ENCODE measurements at places on chromosomes 4 and X. TPM values are rescaled to one million over a fixed set of nuclear protein-coding genes. Genes with fewer than 3 reads are reported as not detected.

- no peak overlapping the region for H3K27ac ChIP-seq
- H3K36me3 ChIP-seq, result no peaks in the 10 kb centered on the region
- no peaks in the 10 kb centered on the region for H3K27me3 ChIP-seq
Observed at GRCh38 chr4:156442912-156443311, 489.2 kb upstream of the CTSO start.

DNA sequence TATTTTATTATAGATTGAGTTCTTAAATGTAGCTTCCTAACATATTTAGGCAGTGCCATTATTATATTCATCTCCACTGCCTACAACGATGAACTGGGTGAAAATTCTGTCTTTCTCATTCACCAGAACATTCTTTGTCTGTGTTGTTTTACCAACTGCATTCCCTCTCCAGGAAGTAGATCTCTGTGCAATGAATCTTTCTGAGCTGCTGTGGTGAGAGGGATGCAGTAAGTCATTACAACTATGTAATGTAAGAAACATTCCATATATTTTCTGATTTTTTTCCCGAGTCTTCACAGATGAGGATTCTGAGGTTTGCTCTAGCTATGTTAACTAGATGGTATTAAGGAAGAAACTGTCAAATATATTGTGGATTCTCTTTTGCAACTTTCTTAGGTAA is 811.9 kb upstream of the PCDH7 start:
- H3K4me3 ChIP-seq, result no peak overlapping the region
- DNase-seq, result no peak
- H3K4me1 ChIP-seq, result no peaks in the 10 kb centered on the region
- no peaks in the 10 kb centered on the region for H3K36me3 ChIP-seq

- H3K4me3 ChIP-seq, result no peak overlapping the region
- no peaks in the 10 kb centered on the region for H3K36me3 ChIP-seq
- no peaks in the 10 kb centered on the region for H3K27me3 ChIP-seq
- no peak overlapping the region for H3K27ac ChIP-seq
- H3K4me1 ChIP-seq, result peaks cover 26% of the 10 kb centered on the region
Observed at GRCh38 chr4:81550388-81550859, 78.7 kb upstream of the RASGEF1B start.

DNA sequence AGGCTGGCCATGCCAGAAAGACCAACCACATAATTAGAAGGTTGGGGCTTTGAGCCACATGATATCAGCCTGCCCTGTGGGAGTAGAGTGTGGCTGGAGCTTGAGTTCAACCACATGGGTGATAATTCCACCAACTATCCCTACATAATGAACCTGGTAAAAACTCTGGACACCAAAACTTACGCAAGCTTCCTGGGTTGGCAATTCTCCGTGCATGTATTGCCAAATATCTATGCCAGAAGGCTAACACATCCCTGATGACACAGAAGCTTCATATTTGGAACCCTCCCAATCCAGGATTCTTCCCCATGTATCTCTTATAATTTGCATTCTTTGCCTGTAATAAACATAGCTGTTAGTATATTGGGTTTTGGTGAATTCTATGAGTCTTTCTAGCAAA is 68.2 kb downstream of the FUNDC1 start:
- no peaks in the 10 kb centered on the region for H3K36me3 ChIP-seq
- DNase-seq, result no peak
- H3K4me3 ChIP-seq, result no peak overlapping the region
- H3K27me3 ChIP-seq, result no peaks in the 10 kb centered on the region
- no peak overlapping the region for H3K27ac ChIP-seq
- no peaks in the 10 kb centered on the region for H3K4me1 ChIP-seq

DNA sequence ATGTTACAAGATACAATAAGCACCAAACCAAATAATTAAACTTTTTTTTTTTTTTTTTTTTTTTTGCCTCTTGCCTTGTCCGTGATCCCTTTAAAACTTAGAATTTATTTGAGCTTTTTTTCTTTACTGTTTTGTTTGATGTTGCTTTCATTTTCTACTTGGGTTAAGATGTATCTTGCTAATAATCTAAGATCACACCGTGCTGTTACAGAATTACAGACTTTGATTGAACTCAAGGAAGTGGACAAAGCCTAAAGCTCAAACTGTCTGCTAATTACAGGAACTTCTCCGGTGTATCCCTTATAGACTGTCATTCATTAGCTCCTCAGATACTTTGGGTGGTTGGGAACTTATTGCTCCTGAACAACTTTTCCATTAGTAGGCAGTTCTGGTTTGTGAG is 26.5 kb downstream of the STIM2 start:
- H3K36me3 ChIP-seq, result no peaks in the 10 kb centered on the region
- peaks cover 7% of the 10 kb centered on the region for H3K4me1 ChIP-seq
- H3K27ac ChIP-seq, result no peak overlapping the region
- no peaks in the 10 kb centered on the region for H3K27me3 ChIP-seq

GRCh38 chr4:6239486-6239885 is 30.2 kb upstream of the WFS1 start:
- H3K27me3 ChIP-seq, result no peaks in the 10 kb centered on the region
- H3K4me1 ChIP-seq, result no peaks in the 10 kb centered on the region
- no peak for DNase-seq
- H3K36me3 ChIP-seq, result no peaks in the 10 kb centered on the region

- H3K4me3 ChIP-seq, result no peak overlapping the region
- no peak for DNase-seq
Observed at GRCh38 chrX:34918091-34918736, 24.4 kb upstream of the FAM47B start.

DNA sequence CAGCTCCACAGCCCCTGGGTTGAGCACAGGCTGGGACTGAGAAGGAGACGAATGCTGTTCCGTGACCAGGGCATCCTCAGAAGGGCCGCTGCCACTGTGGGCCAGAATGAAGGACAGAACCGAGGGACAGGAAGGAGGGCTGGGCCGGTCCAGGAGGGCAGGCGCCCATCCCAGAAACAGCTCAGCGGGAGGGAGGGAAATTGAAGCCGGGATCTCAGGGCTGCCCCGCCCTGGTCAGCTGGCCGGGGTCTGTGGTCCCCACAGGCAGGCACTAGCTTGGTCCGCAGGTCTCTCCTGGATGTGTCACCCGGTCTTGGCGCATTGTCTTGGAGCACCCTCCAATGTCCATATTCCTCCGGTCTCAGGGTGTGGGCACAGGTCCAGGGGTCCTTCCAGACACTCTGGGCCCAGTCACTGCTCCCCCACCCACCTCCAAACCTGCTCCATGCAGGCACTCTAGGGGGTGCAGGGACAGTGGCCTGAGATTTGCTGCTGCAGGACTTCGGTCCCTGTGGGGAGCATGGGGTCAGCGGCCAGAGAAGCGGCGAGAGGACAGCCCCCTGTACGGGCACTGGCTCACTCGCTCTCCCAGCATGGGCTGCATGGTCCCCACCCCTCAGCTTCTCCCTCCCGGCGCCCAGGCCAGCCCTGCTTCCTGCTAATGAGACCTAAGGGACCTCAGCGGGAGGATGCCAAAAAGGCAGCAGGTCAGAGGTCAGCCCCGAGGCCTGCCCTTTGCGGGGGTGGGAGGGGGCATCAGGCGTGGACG is 23.9 kb upstream of the MXD4 start:
- no peaks in the 10 kb centered on the region for H3K4me1 ChIP-seq
- H3K27ac ChIP-seq, result no peak overlapping the region
- no peak for DNase-seq
- no peaks in the 10 kb centered on the region for H3K36me3 ChIP-seq
- H3K4me3 ChIP-seq, result no peak overlapping the region
- no peaks in the 10 kb centered on the region for H3K27me3 ChIP-seq

DNA sequence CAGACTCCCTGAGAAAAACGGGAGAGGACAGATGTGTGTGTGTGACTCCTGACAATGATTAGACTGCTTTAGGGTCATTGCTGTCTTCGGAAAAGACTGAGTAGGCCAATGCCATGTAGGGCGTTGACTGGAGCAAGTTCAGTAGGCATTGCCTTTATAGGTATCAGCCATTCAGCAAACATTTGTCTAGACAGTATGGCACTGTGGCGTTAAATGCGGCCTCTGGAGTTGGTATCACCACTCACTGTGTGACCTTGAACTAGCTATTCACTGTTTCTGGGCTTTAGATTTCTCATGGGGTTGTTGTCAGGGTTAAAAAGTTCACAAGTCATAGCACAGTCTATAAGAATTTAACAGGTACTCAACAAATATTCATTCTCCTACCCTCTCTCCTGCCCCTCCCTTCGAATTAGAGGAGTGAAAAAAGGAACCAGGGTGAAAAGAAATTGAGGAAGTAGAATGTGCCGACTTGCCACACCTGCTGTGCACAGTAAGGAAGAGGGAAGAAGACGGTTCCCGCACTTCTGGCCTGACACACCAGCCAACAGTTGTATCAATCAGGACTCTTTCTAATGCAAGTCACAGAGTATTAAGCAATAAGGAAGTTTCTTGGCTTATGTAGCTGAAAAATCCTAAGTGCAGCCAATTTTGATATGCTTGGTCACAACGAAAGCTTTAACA is 83.2 kb upstream of the PLAC8 start:
- no peaks in the 10 kb centered on the region for H3K4me1 ChIP-seq
- H3K36me3 ChIP-seq, result no peaks in the 10 kb centered on the region
- DNase-seq, result no peak
- no peak overlapping the region for H3K27ac ChIP-seq

DNA sequence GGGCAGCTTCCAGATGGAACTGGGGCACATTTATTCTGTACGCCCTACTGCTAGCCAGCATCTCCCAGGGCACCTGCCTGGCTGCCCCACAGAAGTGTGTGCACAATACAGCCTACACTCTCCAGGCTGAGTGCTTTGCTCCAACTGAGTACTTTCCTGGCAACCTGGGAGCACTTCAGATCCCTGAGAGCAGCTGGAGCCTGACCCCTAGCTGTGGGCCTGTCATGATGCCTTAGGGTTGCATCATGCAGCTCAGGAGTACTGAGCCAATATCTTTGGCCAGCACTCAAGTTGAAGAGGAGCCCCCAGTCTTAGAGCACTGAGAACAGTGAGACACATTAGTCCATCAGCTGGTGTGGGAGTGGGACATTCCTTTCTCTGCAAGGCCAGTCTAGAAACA is 321.9 kb downstream of the CFAP47 start:
- no peaks in the 10 kb centered on the region for H3K4me1 ChIP-seq
- no peak overlapping the region for H3K4me3 ChIP-seq
- H3K27ac ChIP-seq, result no peak overlapping the region
- no peaks in the 10 kb centered on the region for H3K36me3 ChIP-seq
- DNase-seq, result no peak

GRCh38 chr4:164081801-164082200 is 587.3 kb downstream of the TMA16 start:
- H3K4me1 ChIP-seq, result no peaks in the 10 kb centered on the region
- no peak for DNase-seq
- no peaks in the 10 kb centered on the region for H3K27me3 ChIP-seq
- H3K36me3 ChIP-seq, result no peaks in the 10 kb centered on the region
- H3K27ac ChIP-seq, result no peak overlapping the region

DNA sequence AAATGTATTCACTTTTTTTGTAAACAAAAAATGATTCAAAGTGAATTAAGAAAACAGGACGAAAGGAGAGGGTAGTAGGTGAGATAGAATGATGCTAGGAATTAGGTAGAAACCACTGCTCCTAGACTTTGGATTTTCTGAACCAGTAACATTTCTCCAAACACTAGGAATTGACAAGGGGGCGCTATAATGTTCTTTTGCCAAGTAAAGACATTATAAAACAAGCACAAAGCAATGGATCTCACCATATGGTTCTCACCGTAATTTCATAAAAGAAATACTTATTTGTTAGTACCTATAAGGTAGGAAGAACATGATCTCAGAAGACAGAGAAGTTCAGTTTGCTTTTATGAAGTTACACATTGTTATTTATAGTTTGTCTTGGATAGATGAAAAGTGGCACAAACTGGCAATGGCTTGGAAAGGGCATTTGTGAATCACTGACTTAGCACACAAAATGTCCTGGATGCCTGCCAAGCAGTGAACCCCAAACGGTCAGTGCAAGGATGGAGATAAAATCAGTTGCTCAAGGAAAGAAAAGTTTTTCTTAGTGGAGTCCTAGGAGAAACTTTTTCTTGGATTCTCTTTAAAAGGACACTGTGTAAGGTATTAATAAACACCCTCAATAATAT is 8.1 kb upstream of the TBC1D1 start:
- no peak overlapping the region for H3K4me3 ChIP-seq
- H3K36me3 ChIP-seq, result no peaks in the 10 kb centered on the region
- no peaks in the 10 kb centered on the region for H3K27me3 ChIP-seq
- H3K27ac ChIP-seq, result peak overlapping the region; percentile 10

GRCh38 chr4:181443021-181443420 is 800.2 kb upstream of the TENM3 start:
- no peak overlapping the region for H3K27ac ChIP-seq
- H3K36me3 ChIP-seq, result no peaks in the 10 kb centered on the region
- no peaks in the 10 kb centered on the region for H3K27me3 ChIP-seq
- no peaks in the 10 kb centered on the region for H3K4me1 ChIP-seq
- DNase-seq, result no peak

GRCh38 chr4:185642907-185643306 is 107.6 kb upstream of the PDLIM3 start:
- no peak overlapping the region for H3K4me3 ChIP-seq
- no peak for DNase-seq
- no peaks in the 10 kb centered on the region for H3K27me3 ChIP-seq
- H3K4me1 ChIP-seq, result peaks cover 16% of the 10 kb centered on the region
- peaks cover 30% of the 10 kb centered on the region for H3K36me3 ChIP-seq
- no peak overlapping the region for H3K27ac ChIP-seq

GRCh38 chr4:12584116-12584875 is 899.8 kb downstream of the RAB28 start:
- H3K4me3 ChIP-seq, result no peak overlapping the region
- no peak overlapping the region for H3K27ac ChIP-seq
- no peaks in the 10 kb centered on the region for H3K36me3 ChIP-seq

- H3K27me3 ChIP-seq, result no peaks in the 10 kb centered on the region
- DNase-seq, result no peak
- no peak overlapping the region for H3K27ac ChIP-seq
- peaks cover 8% of the 10 kb centered on the region for H3K4me1 ChIP-seq
- no peak overlapping the region for H3K4me3 ChIP-seq
Observed at GRCh38 chr4:169438057-169438480, 167.3 kb upstream of the SH3RF1 start.

- no peak overlapping the region for H3K27ac ChIP-seq
- H3K4me3 ChIP-seq, result no peak overlapping the region
- H3K4me1 ChIP-seq, result no peaks in the 10 kb centered on the region
- H3K27me3 ChIP-seq, result no peaks in the 10 kb centered on the region
- DNase-seq, result no peak
Observed at GRCh38 chrX:46333550-46333949, 211.7 kb downstream of the ZNF674 start.

- H3K4me1 ChIP-seq, result no peaks in the 10 kb centered on the region
- H3K4me3 ChIP-seq, result no peak overlapping the region
- no peaks in the 10 kb centered on the region for H3K36me3 ChIP-seq
- no peaks in the 10 kb centered on the region for H3K27me3 ChIP-seq
- no peak overlapping the region for H3K27ac ChIP-seq
- no peak for DNase-seq
Observed at GRCh38 chr4:65066106-65066505, 604.2 kb downstream of the EPHA5 start.

Gene MSANTD1
- total RNA-seq, result 0.46 TPM

Gene ITIH6
- under 0.01 TPM for total RNA-seq

Gene UGT8
- under 0.01 TPM for total RNA-seq

Gene PLS3
- total RNA-seq, result 82.8 TPM

Gene FAM47A
- total RNA-seq, result not detected

Gene CT45A2
- not detected for total RNA-seq

Gene TMEM156
- total RNA-seq, result not detected

Gene GLRB
- 2.0 TPM for total RNA-seq

Gene HS6ST2
- 0.99 TPM for total RNA-seq

Data from esophagus muscularis mucosa (tissue), 4 donors.